T47D (cell line): ENCODE measurements at places on chromosomes 5 and 9.

DNA sequence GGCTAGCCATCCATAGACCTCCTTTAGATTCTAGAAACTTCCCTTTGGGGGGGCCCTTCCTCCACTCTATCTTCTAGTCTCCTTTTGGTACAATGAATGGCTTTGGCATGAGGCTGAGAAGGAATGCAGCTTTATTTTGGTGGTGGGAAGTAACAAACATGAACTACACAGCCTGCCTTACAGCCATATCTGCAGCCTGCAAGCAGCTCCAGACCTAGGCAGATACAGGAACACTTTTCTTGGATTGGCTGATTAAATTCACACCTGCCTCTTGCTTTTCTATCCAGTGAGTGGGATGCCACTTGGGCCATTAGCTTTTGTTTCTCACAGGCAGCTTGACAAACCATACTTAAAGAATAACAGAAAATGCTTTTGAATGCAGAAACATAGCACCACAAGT lies 28.2 kb downstream of the NR6A1 start:
- DNase-seq = no peak

- DNase-seq = no peak
Observed at GRCh38 chr5:11525020-11525419, 379.2 kb downstream of the CTNND2 start.

DNA sequence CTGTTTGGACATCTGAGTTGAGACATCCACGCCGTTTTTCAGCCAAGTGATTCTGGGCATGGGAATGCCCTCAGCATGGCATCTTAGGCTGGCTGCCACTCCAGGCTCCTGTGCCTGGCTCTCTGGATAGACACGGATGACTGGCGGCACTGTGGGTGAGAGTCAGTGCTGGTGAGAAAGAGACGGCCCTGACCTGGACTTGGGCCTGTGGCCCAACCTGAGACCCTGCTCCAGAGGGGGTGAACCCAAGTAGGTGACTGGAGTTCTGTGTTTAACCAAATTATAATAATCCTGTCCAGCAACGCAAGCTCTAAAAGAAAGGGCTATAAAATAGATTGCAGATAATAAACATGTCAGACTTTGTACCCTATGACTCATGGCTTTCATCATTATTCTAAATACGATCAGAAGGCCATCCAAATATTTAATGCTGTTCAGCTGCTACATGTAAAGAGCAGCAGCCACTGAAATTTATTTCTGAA lies 173.9 kb downstream of the HSPA4 start:
- DNase-seq = no peak

DNA sequence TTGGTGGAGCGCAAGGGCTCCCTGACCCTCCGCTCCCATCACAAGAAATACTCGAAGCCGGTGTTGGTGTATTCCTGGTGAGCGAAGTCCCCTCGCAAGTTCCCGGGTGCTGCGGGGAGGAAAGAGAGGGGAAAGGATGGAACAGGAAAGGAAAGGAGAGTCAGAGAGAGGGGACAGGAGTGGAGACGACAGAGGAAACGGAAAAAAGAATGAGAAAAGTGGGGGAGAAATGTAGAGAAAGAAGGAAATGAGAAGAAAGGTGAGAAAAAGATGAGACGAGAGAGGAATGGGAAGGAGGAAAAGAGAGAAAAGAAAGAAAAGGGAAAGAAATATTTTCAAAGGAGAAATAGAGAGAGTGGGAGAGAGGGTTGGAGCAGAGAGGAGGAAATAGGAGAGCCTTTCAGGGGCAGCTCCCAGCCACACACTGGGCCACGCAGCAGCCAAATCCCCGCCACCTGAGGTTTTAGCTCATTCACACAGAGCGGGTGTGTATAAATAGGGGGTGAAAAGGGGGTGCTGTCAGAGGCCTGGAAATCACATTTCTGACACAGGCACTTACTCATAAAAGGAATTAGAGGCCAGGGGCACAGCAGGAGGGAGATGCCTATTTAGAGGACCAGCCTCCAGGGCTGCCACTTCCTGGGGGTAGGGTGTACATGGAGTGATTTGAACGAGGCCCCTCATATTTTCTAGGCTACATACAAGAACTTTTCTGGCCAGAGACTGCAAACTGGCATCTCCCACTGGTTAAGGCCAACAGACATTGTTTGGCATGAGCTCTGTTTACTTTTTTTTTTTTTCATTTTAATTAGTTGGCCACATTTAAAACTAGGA lies 555 bp downstream of the CFAP95 start:
- DNase-seq = no peak

DNA sequence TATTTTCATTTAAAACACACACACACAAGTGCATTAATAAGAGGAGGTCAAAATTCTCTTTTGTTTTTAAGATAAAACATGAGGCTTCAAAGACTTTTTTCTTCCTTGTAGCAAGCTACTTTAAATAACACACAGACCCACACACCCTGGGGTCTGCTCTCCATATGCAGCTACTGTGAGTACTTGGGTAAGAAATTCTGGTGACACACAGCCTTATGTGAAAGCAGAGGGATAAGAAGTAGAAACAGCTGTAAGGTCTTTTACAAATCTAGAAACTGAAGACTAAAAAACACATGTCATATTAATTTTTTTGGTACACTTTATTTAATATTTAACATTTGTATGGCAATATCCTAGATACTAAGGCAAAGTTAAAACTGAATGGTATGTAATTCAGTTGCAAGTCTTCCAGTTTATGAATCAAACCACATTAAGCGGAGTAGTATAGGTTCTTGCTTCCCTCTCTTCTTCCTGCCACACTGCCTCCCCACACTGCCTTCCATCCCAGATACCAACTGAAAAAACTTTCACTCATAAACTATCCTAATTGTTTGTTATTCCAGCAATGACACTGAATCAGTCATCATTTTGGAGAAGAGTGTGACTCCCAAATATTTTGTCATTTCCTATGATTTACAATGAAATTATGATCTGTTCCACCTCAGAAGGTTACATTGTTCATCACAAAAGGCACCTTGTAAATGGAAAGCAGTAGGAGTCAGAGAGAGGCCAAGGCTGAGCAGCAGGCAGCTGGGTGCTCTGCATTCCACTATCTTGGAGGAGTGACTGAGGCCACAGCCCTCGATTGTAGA lies 92.0 kb downstream of the PLCXD3 start:
- no peak for DNase-seq

DNA sequence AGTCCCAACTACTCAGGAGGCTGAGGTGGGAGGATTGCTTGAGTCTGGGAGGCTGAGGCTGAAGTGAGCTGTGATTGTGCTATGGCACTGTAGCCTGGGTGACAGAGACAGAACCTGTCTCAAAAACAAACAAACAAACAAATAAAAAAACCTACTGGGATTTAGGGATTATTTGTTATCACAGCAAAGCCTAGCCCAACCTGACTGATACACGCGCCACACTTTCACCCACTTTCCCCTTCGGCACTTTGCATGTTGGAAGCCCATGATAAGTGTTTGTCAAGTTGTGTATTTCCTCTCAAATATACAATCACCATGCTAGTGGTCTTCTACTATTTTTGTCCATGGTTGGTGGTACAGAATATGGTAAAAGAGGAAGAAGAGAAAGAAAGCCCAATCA lies 50.5 kb upstream of the STC2 start:
- no peak for DNase-seq

GRCh38 chr5:154205441-154206117 lies 15.0 kb downstream of the GALNT10 start:
- DNase-seq = no peak

DNA sequence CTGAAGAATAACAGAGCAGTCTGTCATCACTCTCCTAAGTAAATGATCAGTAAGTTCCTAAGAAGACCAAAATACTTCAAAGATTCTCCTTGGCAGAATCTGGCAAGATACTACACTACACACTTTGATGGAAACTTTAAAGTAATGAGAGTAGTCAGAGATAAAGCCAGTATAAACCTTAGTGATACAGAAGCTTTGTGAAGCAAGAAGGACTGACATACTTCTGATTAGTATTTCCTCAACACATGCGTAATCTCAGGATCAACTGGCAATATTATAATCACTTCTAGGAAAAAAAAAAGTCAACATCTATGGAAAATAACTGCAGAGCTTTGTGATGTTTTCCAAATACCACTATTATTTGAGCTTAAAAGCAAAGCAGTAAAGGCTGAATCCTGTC lies 34.0 kb upstream of the ADAMTS19 start:
- no peak for DNase-seq

- no peak for DNase-seq
Observed at GRCh38 chr9:20012232-20012631, 223.4 kb upstream of the SLC24A2 start.
